ENCODE measurements at places on chromosomes 1 and 21.

DNA sequence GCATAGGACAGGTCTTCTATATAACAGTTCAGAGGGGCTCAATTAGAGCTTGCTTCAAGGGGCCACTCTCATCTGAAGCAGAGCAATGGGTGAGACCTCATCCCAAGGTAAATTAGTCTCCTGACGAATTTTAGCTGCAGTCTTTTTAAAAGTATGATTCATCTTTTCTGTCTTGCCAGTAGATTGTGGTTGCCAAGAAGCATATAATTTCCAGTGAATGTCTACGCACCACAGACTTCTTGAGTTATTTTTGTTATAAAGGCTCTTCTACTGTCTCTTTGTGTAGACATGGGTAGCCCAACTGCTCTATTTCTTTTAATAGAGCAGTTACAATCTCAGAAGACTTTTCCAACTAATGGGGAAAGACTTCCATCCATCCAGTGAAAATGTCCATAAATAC is 108.9 kb upstream of the FMN2 start:
- DNase-seq: no peak

DNA sequence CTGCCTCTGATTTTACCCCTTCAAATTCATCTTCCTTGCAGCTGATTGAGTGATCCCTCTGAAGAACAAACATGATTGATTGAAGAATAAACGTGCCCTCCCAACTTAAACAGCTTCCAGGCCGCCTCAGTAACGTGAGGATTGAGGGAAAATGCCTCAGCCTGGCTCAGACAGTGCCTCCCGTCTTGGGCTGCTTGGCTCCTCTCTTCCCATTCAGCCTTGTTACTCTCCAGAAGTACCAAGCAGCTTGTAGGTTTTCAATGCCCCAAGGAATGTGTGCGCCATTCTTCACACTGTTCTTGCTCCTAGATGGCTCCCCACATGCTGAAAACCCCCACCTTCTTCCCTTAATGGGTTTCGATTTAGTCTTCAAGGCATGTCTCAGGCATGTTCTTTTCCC is 51.8 kb downstream of the ST6GALNAC5 start:
- DNase-seq: no peak

GRCh38 chr21:35319684-35320283 is 270.7 kb upstream of the RUNX1 start:
- no peak for DNase-seq

GRCh38 chr1:39381839-39382238 is 109.6 kb upstream of the BMP8A start:
- no peak for DNase-seq

GRCh38 chr1:5908461-5909375 is 83.5 kb downstream of the NPHP4 start:
- DNase-seq: no peak

- no peak for DNase-seq
Observed at GRCh38 chr1:48568501-48568900, 96.5 kb upstream of the SPATA6 start.

- DNase-seq: no peak
Observed at GRCh38 chr1:169741666-169742394, 8.0 kb upstream of the SELE start.

- DNase-seq: no peak
Observed at GRCh38 chr1:224201383-224201782, 18.3 kb downstream of the DEGS1 start.

- no peak for DNase-seq
Observed at GRCh38 chr1:234690872-234691271, 80.9 kb upstream of the IRF2BP2 start.

GRCh38 chr1:111392042-111392441 is 35.5 kb downstream of the OVGP1 start:
- DNase-seq: no peak

GRCh38 chr1:172109359-172109758 is 268.1 kb downstream of the DNM3 start:
- DNase-seq: no peak

- DNase-seq: no peak
Observed at GRCh38 chr1:8266436-8267165, 51.3 kb upstream of the SLC45A1 start.

GRCh38 chr1:152179566-152179965 is 20.5 kb upstream of the RPTN start:
- DNase-seq: no peak
